ENCODE measurements at places on chromosomes 12 and 14. TPM values are rescaled to one million over a fixed set of nuclear protein-coding genes. Genes with fewer than 3 reads are reported as not detected.

Gene SLC38A4
- total RNA-seq, result not detected

Gene CCDC197
- not detected for total RNA-seq

Gene KRT2
- total RNA-seq, result not detected

Gene TMTC1
- 99.6 TPM for total RNA-seq

Gene CACNA1C
- 5.3 TPM for total RNA-seq

Gene TESPA1
- total RNA-seq, result 2.1 TPM

Gene LHX5
- total RNA-seq, result not detected

Measured in subcutaneous adipose tissue (tissue), 4 donors.